Stimulated activated CD8-positive, alpha-beta memory T cell treated with anti-CD3 and anti-CD28 coated beads, Interleukin-4, amount 100 ng/mL, for 1 hour (primary cell): ENCODE measurements at places on chromosomes 11 and 22.

- no peak for DNase-seq
Observed at GRCh38 chr11:131537196-131537595, 166.8 kb downstream of the NTM start.

GRCh38 chr11:76159303-76159937, 46.9 kb downstream of the WNT11 start:
- DNase-seq: no peak

GRCh38 chr11:69467196-69467595, 14.3 kb upstream of the LINC01488 start:
- DNase-seq: no peak

DNA sequence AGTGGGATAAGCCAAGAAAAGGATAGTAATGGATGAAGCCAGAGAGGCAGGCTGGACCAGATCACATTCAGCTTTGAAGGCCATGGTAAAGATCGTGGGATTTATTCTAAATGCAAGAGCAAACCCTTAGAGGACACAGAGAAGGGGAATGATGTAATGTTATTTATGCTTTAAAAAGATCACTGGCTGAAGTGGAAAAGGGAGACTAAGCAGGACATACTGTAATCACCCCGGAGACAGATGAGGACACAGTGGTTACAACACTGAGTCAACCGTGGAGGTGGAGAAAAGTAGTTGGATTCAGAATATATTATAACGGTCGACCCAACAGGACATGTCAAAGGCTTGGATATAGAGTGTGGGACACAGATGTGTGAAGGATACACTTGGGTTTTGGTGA, 38.5 kb downstream of the CDON start:
- DNase-seq: no peak

- no peak for DNase-seq
Observed at GRCh38 chr11:83158357-83158786, 1.4 kb downstream of the PCF11 start.

GRCh38 chr11:33773404-33773986, 825 bp downstream of the FBXO3 start:
- no peak for DNase-seq

- DNase-seq: no peak
Observed at GRCh38 chr22:37329238-37330140, 47.2 kb downstream of the CYTH4 start.

- DNase-seq: no peak
Observed at GRCh38 chr11:106958517-106959248, 59.6 kb downstream of the GUCY1A2 start.

DNA sequence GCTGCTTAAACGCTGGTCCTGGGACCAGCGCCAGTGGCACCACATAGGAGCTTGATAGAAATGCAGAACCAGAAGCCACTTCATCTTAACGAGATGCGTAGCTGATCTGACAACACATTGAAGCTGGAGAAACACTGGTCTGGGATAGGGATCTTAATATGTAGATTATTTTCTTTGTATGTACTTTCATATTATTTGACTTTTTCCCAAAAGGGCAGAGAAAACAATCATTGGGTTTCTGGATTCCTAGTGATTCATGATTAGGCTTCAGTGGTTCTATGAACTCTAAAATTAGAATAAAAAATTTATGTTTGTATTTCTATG, 12.3 kb downstream of the MPEG1 start:
- no peak for DNase-seq

DNA sequence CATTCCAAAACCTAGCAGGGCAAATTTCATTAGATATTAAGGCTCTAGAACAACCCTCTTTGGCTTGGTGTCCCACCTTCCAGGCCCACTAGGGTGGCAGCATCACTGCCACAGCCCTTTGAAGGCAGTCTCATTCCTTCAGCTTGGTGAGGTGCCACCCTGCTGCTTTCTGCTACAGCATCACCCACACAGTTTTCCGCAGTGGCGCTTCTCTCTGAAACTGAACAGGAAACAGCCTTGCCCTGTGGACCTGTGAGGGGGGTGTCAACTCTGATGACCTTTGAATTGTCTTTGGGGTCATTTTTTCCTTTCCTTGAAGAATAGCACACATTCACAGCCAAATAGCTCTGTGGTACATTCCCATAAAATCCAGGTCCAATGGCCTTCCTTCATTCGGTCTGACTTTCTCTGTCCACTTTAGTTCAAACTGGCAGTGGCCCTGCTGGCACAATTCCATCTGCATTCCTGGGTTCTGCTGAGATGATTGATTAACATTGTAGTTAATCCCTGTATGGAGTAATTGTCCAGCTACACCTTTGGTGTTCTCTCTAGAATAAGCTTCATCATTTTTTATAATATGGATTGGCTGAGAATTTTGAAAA, 251.9 kb upstream of the FAT3 start:
- DNase-seq: no peak

GRCh38 chr22:20729194-20729593, 44.7 kb upstream of the SERPIND1 start:
- no peak for DNase-seq

DNA sequence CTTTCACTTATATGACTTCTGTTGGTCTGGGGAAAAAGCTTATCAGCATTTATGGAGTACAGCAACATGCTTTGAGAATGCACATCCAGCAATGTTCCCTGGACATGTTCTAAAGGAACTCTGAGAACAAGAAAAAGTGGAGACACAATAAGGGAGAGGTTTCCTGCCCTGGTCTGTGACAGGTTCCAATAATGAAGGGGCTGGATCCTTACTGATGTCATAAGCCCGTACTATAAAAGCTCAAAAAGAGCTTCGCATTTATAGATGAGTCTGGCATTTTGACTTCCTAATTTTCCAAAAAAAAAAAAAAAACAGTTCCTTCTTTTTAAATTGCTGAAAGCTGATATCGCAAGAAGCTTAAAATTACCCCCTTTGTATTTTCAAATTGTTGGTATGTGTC, 129.1 kb downstream of the MPPED2 start:
- no peak for DNase-seq

GRCh38 chr11:86069408-86070101, 671 bp upstream of the PICALM start:
- no peak for DNase-seq

- DNase-seq: no peak
Observed at GRCh38 chr11:27390318-27391295, 27.6 kb upstream of the CCDC34 start.

- no peak for DNase-seq
Observed at GRCh38 chr11:32152216-32152615, 61.3 kb downstream of the RCN1 start.

DNA sequence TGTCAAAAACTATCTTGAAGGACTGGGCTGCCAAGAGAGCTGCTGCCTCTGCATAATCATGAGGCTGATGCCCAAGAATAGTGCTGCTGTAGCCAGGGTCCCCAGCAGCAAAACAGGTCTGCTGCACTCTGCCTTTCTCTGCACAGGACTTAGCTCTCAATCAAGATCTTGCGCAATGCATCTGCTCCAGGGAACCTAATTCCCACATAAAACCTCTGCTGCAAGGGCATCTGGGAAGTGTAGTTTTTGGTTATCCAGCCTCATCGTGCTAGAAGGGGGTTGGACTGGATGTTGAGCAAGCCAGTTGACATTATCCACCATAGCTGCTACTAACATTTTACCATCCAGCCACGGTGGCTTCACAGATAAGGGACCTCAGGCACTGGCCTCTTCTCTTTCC, 192.7 kb downstream of the C11orf91 start:
- no peak for DNase-seq

- DNase-seq: no peak
Observed at GRCh38 chr11:116424615-116425261, 348.0 kb downstream of the BUD13 start.

DNA sequence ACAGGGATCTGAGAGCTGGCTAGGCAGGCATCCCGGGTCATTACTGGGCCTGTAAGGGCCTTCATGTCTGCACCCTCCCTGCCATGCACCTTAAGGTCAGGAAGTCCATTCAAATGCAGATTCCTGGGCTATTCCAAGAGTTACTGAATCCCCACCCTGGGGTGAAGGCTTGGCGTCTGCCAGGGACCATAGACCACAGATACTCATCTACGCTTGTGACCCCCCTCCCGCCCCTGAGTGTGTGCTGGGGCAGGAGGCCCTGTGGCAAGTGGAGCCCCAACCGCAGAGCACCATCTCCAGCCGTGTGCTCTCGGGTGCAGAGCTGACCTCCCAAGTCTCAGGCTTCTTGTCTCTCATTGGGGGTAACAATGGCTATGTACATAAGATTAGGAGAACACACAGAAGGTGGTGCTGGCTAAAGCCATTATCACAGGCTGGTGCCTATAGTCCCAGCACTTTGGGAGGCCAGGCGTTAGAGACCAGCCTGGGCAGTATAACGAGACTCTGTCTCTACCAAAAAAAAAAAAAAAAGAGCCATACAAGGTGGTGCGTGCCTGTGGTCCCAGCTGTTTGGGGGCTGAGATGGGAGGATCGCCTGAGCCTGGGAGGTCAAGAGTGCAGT, 19.1 kb upstream of the KCNQ1OT1 start:
- no peak for DNase-seq

DNA sequence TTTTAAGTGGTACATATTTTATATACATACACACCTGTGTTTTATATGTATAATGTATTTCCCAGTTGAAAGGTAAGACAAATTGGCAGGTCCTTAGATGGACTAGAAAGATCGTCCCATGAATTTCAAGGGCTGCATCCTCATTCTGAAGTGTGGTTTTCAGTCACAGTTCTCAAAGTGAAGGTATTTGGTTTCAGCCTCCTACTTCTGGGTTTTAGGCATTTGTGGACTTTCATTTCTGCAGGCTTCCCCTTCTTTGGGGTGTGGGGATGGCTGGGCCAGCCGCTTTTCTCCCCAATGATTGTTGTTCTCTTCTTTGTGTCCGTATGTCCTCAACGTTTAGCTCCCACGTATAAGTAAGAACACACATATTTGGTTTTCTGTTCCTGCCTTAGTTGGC, 10.0 kb downstream of the DCPS start:
- no peak for DNase-seq

- no peak for DNase-seq
Observed at GRCh38 chr22:20441631-20442484, 4.2 kb upstream of the SCARF2 start.

- no peak for DNase-seq
Observed at GRCh38 chr11:8813658-8814057, 97.3 kb upstream of the AKIP1 start.

DNA sequence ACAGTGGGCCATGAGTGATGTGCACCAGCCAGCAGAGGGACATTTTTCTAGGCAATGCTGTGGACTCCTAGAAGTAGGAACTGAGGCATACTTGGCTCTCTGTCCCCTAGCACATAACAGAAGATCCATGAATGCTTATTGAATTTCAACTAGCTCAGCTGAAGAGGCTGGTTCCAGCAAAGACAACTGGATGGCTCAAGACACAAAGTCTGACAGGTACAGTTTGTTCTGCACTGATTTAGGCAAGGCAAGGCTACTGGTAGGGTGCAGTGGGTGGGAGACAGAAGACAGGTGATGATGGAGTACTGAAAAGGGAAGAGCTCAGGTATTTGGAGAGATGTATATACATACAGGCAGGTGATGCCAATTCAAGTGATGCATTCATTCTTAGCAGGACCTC, 72.4 kb upstream of the USP47 start:
- no peak for DNase-seq

DNA sequence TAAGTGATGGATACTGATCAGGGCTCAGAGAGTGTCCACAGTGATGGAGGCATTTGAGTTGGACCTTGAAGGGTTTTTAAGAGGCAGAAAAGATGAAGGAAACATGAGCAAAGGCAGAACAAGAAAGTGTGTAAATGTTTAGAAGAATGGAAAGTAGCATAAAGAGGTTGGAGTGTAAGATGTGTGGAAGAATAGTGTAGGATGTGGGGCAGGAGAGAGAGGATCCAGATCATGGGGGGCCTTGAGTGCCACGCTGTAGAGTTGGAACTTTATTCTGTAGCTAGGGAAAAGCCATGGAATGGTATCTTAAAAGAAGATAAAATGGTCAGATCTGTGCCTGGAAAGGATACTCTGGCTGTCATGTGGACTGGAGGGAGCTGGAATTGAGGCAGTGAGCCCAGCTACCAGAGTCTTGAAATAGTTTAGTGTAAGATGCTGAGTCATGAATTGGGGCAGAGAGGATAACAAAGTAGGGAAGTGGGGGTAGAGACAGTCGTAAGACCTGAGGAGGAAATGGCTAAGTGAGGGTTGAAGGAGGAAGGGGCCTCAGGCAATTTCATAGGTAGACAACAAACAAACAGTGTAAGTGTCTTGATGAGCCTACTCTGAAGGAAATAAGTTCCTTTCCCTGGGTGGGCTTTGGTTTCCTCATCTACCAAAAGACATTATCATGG, 6.7 kb downstream of the KCNE3 start:
- no peak for DNase-seq

DNA sequence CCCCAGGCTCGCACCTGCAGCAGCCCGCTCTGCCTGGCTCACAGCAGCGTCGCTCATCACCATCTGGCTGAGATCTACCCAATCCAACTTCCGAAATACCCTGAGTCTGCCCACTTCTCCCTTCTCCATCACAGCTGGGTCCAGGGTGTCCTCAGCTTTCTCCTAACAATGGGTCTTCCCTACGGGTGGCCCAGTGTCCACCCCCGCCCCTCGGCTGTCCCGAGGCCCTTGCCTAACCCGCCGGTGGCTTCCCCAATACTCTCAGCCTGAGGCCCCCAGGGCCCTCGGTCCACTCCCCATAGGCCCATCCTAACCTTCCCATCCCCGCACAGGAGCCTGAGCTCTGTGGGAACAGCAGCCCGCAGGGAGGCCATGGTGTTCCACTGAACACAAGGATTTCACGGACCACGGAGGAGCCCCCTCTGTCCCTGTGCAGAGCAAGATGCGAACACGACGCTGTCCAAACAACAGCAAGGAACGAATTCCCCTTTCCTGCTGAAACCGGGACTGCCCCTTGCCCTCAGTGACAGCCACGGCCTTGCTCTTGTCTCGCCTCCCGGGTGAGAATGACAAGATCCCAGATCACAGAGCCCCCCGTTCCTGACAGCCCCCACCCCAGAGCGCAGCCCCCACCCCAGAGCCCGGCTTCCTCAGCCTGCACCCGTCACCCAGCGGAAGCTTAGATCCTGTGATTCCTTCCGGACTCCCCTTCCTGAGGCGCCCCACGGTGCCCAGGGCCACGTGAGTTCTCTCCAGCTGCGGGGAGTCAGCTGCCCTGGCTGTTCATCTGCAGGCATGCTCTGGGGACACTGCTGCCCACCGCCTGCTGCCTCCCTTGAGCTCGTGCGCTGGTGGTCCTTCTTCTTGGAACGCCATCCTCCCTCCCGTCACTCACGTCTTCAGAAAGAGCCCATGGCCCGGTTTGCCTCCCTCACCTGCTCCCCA, 48.8 kb upstream of the CARS1 start:
- DNase-seq: no peak

GRCh38 chr11:57615308-57615707, 17.8 kb downstream of the SERPING1 start:
- no peak for DNase-seq
